Activated T-cell treated with anti-CD3 and anti-CD28 coated beads for 48 hours (primary cell): ENCODE measurements at places on chromosomes 5 and 9.

DNA sequence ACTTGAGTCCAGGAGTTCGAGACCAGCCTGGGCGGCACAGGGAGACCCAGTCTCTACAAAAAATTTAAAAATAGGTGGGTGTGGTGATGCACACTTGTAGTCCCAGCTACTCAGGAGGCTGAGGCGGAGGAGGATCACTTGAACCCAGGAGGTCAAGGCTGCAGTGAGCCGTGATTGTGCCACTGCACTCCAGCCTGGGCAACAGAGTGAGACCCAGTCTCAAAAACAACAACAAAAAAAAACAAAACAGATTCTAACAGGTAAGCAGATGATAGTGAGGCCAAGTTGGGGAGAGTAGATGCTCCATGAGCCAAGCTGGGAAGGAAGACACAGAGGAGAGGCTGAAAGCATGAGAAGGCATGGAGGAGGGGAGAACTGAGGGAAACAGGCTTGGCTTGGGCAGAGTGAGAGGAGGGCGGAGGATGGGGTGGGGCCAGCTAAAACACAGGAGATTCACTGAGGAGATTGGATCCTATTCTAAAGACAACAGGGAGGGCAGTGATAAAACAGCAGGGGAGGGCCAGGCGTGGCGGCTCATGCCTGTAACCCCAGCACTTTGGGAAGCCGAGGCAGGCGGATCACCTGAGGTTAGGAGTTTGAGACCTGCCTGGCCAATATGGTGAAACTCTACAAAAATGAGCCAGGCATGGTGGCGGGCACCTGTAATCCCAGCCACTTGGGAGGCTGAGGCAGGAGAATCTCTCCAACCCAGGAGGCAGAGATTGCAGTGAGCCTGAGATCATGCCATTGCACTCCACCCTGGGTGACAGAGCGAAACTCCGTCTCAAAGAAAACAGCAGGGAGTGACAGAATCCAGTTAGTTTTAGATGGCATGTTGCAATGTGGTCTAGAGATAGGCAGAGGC lies 8.4 kb downstream of the RPS14 start:
- DNase-seq: no peak

DNA sequence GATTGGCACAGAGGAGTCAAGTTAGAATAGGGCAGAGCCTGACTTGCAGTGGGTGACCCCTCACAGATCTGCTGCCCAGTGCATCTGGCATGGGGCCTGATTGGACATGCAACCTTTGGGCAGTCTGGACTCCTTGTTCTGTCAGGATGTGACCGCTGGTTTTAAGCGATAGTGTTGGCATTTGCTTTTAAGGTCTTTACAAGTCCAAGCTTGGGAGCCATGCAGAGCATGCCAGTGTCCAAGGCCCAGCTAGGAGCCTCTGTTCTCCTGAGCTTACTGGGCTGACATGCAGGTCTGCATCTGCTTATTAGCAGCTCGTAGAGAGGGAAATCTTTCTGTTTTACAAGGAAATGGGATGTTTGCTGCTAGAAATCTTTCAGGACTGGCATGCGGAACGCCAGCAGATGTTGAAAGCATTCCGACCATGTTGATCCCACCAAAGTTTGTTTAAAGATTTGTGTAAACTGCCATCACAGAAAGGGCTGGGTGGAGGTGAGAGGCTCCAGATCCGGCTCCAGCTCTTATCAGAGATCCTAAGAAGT lies 27.5 kb downstream of the GADD45G start:
- DNase-seq: no peak

- no peak for DNase-seq
These were observed 970 bp upstream of the ARRDC1 start for GRCh38 chr9:137604345-137605086.

GRCh38 chr5:126707080-126707479 lies 69.9 kb upstream of the LMNB1 start:
- no peak for DNase-seq

- DNase-seq: no peak
These were observed 30.9 kb downstream of the TMC1 start for GRCh38 chr9:72552356-72552755.

DNA sequence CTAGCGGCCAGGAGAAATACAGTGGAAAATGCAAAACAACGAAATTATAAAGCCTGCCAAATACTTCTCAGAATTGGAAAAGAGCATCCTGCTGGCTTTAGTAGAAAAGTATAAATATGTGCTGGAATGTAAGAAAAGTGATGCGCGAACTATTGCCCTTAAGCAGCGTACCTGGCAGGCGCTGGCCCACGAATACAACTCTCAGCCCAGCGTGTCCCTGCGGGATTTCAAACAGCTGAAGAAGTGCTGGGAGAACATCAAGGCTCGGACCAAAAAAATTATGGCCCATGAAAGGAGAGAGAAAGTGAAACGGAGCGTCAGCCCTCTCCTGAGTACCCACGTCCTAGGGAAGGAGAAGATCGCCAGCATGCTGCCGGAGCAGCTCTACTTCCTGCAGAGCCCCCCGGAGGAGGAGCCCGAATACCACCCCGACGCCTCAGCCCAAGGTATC lies 15.0 kb downstream of the MSANTD3 start:
- no peak for DNase-seq

GRCh38 chr9:97220894-97221477 lies 86.5 kb upstream of the CCDC180 start:
- no peak for DNase-seq
